ENCODE measurements at places on chromosomes 11 and 22.

- DNase-seq = no peak
Observed at GRCh38 chr11:36253238-36253637, 36.0 kb downstream of the COMMD9 start.

DNA sequence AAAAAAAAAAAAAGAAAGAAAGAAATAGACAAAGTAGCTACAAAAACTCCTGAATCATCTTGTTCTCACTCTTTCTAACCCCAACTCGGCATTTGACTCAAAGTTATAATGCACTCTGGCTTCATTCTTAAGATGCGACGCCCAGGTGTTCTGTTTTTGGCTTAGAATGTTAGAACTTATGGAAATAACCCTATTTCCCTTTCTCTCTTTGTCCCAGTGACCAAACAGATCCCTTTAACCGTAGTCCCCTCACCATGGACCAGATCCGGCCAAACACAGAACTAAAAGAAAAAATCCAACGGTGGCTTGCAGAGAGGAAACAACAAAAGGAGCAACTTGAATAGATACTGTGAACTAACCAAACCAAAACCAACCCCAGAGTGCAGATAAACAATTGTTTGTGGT lies 5.3 kb upstream of the ATP5MG start:
- peak; percentile 15 for DNase-seq

- no peak for DNase-seq
Observed at GRCh38 chr11:43779306-43779705, 98.8 kb downstream of the HSD17B12 start.

DNA sequence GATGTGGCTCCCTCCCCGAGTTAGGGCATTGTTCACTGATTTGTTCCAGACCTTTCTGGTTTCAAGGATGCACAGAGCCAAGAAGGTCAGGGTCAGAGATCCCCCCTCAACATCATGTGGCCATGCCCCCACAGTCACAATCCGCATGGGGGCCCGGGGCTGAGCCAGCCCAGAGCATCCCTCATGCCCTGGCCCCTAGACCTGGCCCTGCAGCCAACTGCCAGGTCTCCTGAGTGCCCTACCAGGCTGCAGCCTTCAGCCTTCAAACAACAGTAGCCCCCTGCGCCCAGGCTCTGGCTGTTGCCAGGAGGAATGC lies 142.4 kb downstream of the CRYBB2 start:
- DNase-seq = no peak

GRCh38 chr11:47189100-47189834 lies 3.0 kb upstream of the PACSIN3 start:
- no peak for DNase-seq

DNA sequence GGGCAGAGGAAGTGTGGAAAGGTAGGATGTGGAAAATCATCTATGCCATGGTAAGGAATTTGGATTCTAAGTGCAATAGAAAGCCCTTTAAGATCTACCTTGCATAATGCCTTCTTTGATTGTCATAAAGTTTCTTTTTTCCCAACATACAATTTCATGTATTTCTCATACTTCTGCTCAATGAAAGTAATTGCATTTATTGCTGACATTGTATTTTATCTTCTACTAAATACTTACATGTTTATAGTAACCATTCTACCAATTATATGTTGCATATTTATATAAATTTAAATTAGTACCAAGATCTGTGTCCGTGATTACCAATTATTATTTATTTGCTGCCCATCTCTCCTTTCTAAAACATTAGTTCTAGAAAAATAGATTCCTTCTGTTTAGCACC lies 114.8 kb downstream of the CNTN5 start:
- DNase-seq = no peak

- DNase-seq = no peak
Observed at GRCh38 chr22:43745411-43745770, 66.7 kb downstream of the EFCAB6 start.
